ENCODE measurements at places on chromosomes 4 and X.
A peak's percentile ranks its signal among the peaks of the same experiment; 100 is the strongest.

- DNase-seq, result no peak
These were observed 124.6 kb upstream of the ANXA3 start for GRCh38 chr4:78426972-78427371.

GRCh38 chrX:40809210-40809609 is 73.9 kb upstream of the MED14 start:
- DNase-seq, result no peak

DNA sequence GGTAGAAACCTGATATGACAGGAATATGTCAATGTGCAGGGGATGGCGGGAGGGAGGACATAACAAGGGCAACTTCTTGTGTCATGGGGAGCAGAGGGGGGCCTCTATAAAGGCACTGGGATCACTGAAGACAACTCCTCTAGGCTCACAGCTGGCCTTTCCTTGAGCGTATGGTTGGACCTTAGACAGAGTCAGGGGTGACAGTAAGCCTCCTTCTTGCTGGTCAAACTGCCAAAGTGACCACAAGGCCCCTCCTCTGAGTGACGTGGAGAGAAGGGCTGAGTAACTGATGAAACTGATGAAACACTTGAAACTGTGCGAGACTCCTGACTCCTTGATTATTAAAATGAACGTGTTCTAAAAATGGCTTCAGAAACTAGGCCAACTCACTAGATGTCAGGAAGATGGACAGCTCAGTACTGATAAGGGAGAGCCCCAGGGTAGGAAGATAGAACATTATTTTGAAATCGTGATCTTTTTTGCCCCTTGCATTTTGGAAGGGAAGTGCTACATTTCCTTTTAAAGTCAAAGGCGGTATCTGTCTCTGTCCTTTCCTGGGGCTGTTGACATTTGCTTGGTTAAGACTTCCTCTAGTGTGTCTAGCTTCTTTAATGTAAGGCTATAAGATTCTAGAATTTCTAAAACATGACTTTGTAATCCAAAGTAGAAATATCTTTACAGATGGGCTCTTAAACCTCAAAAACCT is 1.6 kb downstream of the RAB33A start:
- DNase-seq, result no peak

- no peak for DNase-seq
These were observed 64.2 kb upstream of the BEND4 start for GRCh38 chr4:42216664-42217063.

- no peak for DNase-seq
These were observed at the start of gene IL13RA1 for GRCh38 chrX:118726887-118727685. Gene IL13RA1, plus strand, starts transcription at chrX:118727606. Its CDS starts 33 bp downstream, at chrX:118727639.

DNA sequence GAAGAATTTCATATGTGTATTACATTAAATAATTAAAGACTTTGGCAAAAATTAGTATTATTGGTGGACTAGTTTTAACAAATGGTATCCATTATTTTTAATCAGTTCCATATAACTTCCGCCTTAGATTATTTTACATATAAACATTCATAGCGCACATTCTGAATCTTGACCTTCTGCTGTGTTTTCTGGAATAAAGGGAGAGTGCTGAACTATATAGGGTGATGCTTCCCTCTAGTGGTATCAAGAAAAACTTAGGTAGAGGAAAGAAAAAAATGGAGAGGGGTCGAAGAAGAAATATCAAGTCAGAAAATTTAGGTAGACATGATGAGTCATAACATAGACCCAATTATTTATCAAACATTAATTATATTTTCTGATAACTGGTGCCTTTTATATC is 155.6 kb upstream of the PACRGL start:
- DNase-seq, result no peak

- no peak for DNase-seq
These were observed 128.4 kb upstream of the TBC1D9 start for GRCh38 chr4:140884431-140885058.

DNA sequence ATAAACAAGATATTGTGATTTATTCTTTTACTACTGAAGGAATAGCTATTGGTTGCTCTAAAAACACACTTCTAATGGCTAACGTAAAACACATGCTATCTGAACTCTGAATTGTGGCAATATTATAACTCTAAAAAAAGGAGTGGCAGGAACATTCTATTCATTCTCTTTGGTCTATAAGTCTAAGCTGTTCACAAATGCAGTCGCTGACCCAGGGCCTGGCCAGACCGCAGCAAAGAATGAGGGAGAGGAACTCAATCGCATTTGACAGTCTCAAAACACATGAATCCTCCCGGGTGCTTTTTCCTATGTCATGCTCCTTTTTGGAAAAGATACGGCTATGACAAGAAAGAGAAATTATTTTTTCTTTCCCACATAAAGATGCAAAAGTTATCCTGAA is 651.6 kb upstream of the PITX2 start:
- no peak for DNase-seq

- DNase-seq, result no peak
These were observed 71.0 kb downstream of the PRSS12 start for GRCh38 chr4:118281611-118282442.

GRCh38 chr4:56680266-56680665 is 830 bp downstream of the HOPX start:
- DNase-seq, result no peak

DNA sequence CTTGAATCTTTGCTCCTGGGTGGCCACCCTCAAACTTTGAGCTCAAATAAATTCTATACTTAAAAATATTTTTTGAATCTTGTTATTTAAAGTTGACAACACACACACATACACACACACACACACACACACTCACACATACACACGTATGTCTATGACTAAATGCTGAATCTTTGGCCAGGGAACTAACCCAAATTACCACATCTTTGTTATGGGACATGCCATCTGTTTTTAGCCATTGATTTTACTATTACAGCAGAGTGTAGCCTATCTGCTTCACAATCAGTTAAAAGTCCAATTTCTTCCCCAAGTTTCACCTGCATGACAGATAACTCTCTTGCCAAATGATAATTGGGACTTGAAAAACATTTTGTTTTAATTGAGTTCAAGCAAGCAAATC is 45.0 kb upstream of the USP46 start:
- no peak for DNase-seq

DNA sequence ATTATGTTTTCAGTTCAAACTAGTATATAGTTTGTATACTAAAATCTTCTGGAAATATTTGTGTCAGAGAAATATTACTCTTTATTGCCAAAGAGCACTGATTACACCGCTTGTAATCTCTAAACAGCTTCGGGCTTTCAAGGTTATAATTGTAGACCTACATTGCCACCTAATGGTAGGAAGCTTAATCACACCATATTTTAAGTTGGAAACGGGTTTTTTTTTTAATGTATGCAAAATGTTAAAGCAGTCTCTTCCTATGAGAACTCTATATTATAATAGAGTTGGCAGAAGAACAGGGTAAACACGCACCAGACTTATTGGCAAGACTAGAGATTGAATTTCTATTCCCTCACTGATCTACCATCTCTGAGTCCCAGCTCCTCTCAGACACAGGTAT is 19.5 kb upstream of the NFXL1 start:
- DNase-seq, result no peak

DNA sequence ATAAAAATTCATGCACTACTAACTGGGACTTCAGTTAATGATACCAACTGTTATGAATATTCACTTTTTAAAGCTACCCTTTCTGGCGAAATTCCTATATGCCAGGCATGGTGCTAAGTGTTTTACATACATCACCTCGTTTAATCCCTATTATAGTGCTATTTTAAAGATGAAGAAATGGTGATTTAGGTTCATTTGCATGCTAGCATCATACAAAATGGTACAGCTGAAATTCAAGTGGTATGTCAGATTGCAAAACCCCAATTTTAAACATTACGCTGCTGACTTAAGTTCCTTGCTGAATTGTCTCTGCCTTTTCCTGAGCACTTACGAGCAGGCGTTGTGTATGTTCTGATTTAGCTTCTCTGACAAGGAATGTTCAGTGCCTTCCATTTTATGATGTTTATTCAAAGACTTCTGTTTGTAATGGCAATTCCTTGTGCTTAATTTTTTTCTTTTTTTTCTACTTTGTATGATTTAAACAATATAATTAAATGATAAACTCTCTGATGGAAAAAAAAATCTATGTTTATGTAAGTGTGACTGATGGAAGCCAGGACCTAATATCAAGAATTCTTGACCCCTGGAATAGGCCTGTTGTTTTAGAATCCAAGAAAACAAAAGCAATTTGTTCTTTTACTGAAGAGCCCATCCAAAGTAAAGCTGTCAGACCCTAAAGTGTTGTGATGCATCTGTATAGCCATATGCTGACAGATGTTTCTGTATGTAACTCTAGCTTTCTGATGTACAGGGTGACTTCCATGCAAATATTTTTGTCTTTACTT is 148.1 kb downstream of the PCDH7 start:
- DNase-seq, result no peak

DNA sequence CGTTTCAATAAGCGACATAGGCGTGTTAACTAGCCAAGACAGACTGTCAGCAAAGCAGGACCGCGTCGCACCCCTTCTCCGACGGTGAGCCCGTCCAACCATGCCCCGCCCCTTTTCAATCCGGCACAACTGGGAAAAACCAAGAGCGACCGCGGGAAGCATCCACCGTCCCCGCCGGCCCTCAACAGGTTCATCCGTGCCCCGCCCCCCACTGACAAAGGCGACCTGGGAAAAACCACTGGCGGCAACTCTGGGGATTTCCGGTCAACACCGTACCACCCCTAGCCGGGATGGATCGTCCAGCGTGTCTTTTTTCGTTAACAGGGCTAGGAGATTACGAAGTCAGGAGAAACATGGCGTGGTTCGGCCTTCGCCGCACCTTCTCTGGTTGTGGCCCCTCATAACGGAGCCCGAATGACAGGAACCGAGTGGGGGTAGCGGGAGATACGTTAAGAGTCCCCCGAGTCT is 377 bp downstream of the TIMM17B start:
- peak; percentile 38 for DNase-seq

GRCh38 chr4:4480205-4480604 is 61.6 kb downstream of the STX18 start:
- no peak for DNase-seq

DNA sequence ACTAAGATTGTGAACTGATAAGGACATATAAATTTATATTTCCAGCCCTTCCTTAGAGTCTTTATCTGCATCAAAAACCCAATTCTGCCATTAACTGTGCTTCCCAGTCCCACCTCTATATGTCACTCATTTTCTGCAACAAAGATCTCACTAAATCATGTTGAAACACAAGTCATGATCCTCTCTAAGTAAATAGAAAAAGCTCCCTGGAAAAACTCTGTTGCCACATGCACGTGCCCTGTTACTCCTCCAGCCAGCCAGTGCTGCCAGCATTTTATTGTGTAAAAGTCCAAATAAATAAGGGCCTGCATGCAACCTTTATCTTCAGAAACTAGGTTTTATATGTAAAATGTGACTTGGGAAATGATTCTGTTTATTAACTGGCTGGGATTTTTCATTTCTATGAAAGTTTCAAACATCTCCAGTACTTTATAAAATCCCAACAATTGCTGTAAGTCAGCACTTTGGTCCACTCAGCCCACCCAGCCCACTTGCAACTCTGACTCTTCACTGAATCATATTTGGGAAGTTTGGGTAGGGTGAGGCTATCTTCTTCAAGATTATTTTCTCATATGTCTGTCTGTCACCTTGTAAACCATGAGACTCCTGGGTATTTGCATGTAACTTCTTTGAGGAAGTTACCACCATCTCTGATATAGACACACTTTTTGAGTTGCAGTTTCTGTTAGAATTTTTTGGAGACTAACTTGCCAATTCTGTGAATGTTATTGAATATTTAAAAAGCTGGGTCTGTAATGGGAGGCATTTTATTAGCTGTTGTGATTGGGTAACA is 40.0 kb upstream of the SMARCA5 start:
- no peak for DNase-seq

DNA sequence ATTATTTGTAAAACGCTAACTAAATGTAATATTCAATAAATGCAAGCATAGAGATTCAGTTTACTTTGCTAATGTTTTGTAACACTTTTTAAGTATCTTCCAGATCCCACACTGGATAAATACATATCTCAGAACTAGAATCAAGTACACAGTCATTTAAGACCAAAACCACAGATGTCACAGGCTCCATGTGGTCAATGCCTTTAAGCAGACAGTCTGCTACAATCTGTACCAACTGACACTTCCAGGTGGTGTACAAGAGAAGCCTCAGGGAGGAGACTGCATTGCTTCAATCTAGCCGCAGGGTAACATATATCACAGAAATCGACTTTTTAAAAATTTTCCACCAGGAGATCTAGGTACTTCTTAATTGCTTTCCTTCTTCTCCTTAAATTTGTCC is 229.6 kb upstream of the DIAPH2 start:
- DNase-seq, result no peak

- DNase-seq, result no peak
These were observed 493 bp upstream of the KCNIP4 start for GRCh38 chr4:21949073-21949457.

DNA sequence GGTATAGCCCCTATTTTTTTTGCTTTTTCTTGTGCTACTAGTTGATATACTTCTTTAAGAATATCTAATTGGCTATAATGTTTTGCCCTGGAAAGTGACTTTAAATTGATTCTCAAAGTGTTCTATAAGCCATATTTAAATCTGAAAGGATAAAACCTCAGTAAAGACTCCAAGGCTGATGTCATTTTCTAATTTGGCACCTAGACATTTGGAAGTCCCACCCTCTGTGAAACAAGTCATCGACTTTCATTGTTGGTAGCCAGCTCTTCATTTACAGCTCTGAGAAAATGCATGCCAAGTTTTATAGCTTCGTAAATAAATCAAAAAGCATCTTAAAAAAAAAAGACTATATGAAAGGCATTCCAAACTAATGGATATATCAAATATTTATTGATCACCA is 18.0 kb upstream of the STAG2 start:
- DNase-seq, result no peak

GRCh38 chrX:50707405-50707804 is 106.6 kb downstream of the SHROOM4 start:
- DNase-seq, result no peak

- DNase-seq, result no peak
These were observed 818 bp downstream of the RAI2 start for GRCh38 chrX:17860179-17860780.

GRCh38 chr4:112146502-112146813 is 1.2 kb downstream of the FAM241A start:
- DNase-seq, result no peak

GRCh38 chr4:153221783-153222706 is 17.8 kb downstream of the TRIM2 start:
- DNase-seq, result no peak

DNA sequence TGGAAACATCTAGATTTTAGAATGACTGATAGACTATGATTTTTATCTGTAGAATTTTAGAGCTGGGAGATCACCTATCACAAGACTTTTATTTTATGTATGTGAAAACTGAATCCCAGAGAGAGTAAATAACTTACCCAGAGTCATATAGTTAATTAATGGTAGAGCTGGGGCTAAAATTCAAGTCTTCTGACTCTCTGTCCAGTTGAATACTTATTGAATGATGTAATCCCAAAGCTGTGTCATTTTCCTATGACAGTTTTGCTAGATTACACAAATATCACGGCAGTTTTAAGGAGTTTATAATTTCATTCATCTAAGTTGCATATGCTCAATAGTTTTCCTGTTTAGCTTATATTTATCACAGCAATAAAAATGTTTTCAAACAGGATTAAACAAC is 6.7 kb downstream of the NRK start:
- DNase-seq, result no peak

Measured in stimulated activated CD8-positive, alpha-beta memory T cell treated with anti-CD3 and anti-CD28 coated beads, Interleukin-4, amount 100 ng/mL, for 4 hours (primary cell).